ENCODE measurements at places on chromosomes 3 and 15. TPM values are rescaled to one million over a fixed set of nuclear protein-coding genes. Genes with fewer than 3 reads are reported as not detected.
A peak's percentile ranks its signal among the peaks of the same experiment; 100 is the strongest.

GRCh38 chr3:185114756-185115155, 38.1 kb downstream of the C3orf70 start:
- DNase-seq: no peak

The PSTPIP1 gene
- 2.4 TPM for polyA plus RNA-seq

- DNase-seq: no peak
These were observed 1.0 kb upstream of the MGA start for GRCh38 chr15:41659190-41659589.

DNA sequence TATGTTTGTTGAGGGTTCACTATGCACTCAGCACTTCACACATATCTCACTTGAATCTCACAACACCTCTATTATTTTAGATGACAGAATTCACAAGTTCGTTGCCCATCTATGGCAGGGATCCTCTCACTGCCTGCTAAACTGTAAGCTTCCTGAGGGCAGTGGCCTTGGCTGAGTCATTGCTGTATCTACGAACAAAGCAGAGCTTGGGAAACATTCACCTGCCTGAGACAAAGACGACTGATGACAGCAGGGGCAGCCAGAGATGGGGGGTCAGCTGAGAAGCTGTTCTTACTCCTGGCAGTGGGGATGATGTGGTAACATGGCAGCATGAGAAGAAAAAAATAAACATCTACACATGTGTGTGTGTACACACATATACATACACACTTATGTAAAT, 125.5 kb upstream of the NMNAT3 start:
- no peak for DNase-seq

The NDUFB5 gene
- 185 TPM for polyA plus RNA-seq

DNA sequence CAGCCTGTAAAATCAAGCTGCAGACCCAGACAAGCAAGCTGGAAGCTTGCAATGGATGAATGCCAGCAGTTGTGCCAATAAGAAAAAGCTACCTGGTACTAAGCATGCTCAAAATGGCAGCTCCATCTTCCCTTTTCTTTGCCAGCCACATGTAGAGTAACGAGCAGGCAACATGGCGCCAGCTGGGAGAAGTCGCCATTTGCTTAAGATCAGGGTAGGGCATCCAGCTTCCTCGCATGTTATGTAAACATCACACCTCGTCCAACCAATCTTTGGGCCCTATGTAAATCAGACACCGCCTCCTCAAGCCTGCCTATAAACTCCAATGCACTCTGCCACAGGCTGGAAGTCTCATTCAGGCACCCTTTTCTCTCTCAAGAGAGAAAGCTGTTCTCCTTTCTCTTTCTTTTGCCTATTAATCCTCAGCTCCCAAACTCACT, 973.9 kb downstream of the FHIT start:
- no peak for DNase-seq

- DNase-seq: no peak
These were observed 378.7 kb upstream of the ATP11B start for GRCh38 chr3:182414586-182414985.

- DNase-seq: no peak
These were observed 71.6 kb downstream of the IMPG2 start for GRCh38 chr3:101248736-101249135.

DNA sequence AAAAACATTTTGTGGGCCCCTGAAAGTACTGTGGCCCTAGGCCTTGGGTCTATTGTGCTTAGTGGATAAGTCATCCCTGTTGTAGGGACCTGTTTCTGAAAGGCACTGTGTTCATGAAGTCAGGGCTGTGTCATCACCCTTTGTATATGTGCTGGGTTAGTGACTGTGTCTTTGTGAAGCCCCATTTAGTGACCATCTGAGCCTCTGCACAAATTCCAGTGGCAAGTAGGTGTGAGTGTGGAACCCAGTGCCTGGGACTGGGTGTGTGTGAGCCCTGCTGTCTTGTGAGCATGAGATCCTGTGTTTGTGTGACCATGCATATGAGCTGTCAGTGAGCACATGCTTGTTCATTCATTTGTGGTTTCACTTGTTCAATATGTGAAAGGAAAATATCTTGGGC, 1.2 kb upstream of the HYAL1 start:
- DNase-seq: no peak

DNA sequence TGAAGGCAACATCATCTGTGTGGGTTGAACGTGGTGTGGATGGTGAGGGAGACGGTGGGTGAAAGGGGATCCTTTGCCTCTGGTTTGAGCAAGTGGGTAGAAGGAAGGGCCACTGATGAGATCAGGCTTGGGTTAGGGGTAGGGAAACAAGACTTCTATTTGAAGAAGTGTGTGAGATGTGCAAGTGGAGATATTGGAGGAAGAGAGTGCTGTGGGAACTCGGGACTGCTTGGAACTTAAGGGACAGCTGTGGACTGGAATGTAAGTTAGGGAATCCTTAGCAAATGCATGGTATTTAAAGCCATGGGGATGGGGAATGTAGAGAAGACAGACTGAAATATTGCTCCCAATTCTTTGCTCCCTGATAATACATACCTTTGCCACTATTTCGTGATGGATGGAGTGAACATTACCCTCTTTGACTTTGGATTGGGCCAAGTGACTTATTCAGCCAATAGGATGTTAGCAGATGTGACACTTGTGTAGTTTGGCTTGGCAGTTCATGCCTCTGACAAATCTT, 30.2 kb upstream of the AMOTL2 start:
- no peak for DNase-seq

DNA sequence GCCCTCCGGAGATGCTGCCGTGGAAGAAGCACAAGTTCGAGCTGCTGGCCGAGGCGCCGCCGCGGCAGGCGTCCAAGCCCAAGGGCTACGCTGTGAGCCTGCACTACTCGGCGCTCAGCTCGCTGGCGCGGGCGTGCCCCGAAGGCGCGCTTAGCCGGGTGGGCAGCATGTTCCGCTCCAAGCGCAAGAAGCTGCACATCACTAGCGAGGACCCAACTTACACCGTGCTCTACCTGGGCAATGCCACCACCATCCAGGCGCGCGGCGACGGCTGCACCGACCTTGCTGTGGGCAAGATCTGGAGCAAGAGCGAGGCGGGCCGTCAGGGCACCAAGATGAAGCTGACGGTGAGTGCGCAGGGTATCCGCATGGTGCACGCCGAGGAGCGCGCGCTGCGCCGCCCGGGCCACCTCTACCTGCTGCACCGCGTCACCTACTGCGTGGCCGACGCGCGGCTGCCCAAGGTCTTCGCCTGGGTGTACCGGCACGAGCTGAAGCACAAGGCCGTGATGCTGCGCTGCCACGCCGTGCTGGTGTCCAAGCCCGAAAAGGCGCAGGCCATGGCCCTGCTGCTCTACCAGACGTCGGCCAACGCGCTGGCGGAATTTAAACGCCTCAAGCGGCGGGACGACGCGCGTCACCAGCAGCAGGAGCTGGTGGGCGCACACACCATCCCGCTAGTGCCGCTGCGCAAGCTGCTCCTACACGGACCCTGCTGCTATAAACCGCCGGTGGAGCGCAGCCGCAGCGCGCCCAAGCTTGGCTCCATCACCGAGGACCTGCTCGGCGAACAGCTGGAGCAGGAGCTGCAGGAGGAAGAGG, 1.3 kb downstream of the FAM43A start:
- peak; percentile 67 for DNase-seq
